NCI-H1417 treated with DMSO at 0.1 percent for 48 hours (cell line): ENCODE measurements at places on chromosomes 1 and 21.

DNA sequence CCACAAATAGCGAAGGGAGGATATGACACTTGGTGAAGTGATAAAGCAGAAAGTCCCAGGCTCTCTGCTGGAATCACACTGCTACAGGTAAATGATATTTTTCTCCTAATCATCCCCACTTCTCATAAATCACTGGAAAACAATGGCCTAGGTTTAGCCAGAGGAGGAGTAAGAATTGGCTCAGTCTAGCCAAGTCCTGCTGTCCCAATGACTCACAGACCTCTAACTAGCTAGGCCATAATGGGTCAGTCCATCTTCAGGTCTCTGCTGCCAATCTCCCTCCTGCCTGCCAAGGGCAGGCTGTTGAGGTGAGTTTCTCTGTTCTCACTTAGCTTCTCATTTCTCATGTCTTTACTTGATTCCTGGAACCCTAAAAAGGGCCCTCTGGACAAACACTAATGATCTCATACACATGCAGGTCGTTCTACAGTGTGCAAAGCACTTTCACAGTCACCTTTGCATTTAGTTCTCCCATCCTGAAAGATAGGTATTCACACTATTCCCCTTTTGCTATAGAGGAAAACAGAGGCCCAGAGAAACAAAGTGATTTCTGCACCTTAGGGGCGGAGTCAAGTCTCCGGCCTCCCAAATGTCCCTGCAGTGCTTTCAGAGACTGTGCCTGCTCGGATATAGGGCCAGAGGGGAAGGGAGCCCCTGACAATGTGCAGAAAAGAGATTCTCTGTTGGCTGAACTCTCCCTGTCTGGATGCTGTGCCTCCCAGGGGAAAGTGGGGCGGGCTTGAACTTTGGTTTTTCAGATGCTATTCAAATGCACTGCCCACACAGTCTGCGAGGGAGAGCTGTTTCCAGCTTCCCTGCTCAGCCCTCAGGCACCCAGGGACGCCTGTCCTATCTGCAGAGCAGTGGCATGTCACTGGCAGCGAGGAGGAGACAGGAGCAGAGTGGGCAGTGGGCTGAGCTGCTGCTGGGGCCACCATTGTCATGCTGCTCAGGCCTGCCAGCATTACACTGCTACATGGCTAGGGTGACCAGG lies 3.9 kb upstream of the CDK18 start:
- no peak for DNase-seq

DNA sequence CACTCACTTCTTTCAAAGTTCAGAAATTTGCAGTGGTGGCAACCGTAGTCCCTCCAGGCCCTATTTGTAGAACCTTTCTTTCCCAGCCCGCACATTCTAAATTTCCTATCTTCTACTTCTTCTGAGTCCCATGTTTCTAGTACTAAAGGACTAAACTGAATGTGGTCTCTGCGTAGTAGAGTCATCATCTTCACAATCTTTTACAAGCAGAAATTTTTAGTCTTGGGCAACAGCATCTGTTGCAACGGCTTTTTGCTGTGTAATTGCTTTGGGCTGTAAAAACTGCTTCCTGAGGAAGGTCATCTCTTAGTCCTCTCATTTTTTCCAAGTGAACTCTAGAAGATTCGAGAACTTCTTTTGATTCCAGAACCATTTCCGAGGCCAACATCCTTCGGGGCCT lies 23.9 kb downstream of the VAV3 start:
- DNase-seq = no peak

- DNase-seq = no peak
Measured at GRCh38 chr1:39671793-39672550, at the start of gene NT5C1A. NT5C1A (minus strand) TSS chr1:39672107; CDS start chr1:39672038, 69 bp downstream.

DNA sequence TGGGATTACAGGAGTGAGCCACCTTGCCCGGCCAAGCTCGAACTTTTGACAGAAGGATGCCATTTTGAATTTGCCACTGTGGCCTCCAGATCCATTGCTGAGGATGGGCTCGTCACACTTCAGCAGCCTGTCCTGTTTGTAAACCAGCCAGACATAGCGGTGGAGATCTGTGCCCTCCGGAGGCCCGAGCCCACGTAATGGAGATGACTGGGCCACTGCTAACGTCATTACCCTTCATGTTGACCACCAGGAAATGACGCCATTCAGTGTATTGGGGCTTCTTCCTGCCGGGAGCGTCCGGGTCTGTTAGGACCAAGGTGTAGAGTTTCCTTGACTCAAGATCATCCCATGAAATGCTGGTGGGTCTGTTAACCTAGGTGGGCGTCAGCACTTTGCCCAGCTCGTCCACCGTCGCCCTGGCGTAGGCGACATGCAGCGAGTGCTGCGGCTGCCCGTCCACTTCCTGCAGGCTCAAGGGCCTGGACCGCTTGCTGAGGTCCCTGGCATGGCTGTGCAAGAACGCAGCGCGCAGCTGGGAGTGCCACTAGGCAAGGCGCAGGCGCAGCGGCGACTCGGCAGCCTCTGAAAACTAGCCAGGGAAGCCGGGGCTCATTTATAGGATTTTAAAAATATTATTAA lies 40.8 kb downstream of the PTPRC start:
- DNase-seq = no peak

DNA sequence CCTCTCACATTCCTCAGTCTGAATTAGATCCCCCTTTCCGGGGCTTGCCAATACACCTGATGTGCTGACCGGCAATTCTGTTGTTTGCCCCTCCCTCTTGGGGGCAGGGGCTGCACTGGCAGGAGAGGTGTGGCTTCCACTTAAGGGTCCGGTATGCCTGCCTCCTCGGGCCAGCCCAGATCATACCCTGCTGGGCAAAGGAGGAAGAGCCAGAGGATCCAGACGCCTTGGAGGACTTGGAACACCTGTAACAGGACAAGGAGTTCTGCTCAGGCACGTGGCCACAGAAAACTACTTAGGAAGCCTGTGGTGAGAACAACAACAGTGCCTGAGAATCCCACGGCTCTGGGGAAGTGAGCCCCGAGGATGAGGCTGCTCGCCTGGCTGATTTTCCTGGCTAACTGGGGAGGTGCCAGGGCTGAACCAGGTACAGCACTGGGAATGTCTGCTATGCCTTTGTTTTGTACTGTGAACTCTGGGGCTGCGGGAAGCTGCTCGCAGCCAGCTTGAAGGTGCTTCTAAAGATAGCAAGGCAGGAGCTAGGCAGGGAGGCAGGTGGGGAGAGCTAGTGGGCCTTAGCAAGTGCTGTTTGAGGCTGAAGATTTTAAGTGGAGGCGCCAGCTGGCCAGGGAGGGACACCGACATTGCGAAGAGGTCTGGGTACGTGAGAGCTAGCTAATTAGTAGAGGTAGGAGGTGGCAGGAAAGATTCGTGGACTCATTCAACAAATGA lies at the start of gene SMPDL3B:
Gene SMPDL3B (plus strand): TSS at position 183 of the 732 bp plus-strand sequence. CDS start 184 bp downstream, at position 367.
- DNase-seq = no peak

DNA sequence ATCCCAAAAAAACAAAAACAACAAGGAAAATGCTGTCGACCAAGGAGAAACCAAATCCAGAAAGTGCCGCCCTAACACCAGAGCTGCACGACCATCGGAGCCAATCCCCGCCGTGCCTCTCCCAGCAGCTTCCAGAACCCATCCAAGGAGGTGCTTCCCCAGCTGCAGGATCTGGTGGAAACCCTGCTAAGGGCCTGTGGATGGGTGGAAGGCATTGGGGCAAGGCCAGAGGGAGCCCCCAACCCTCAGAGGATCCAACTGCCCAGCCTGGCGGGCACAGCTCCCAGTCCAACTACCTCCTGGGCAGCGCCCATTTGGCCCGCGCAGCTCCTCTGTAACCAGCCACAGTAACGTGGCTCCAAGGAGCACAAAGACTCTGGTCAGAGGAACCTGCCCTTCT lies 81.6 kb downstream of the NPHP4 start:
- DNase-seq = no peak

DNA sequence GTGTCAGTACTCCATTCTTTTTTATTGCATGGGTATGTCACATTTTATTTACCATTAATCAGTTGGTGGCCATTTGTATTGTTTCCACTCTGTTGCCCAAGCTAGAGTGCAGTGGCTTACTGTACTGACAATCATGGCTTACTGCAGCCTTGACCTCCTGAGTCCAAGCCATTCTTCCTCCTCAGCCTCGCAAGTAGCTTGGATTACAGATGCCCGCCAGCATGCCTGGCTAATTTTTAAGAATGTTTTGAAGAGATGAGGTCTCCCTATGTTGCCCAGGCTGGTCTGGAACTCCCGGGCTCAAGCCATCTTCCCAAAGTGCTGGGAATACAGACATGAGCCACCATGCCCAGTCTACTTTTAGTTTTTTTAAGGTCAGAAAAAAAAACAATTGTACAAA lies 813 bp upstream of the SFT2D2 start:
- no peak for DNase-seq

DNA sequence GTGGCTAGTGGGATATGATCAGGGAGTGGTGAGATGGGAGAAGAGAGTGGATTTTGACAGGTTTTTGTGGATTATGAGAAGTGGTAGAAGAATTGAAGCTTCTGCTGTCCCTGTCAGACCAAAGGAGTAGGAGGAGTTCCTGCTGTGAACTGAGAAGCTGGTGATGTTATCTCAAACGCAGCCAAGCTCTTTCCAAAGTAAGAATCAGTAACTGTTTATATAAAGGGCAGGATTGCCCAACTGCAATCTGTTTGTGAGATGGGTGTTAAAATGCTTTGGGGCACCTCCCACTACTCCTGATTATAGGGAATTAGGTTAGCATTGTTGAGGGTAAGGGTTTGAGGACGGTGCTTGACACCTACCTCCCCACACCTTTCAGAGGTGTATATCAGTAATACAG lies 60.5 kb upstream of the USP25 start:
- no peak for DNase-seq

- no peak for DNase-seq
Measured at GRCh38 chr1:206050655-206051235, 2.2 kb upstream of the RHEX start.

GRCh38 chr21:33259428-33259827 lies 6.7 kb upstream of the IL10RB start:
- DNase-seq = no peak

DNA sequence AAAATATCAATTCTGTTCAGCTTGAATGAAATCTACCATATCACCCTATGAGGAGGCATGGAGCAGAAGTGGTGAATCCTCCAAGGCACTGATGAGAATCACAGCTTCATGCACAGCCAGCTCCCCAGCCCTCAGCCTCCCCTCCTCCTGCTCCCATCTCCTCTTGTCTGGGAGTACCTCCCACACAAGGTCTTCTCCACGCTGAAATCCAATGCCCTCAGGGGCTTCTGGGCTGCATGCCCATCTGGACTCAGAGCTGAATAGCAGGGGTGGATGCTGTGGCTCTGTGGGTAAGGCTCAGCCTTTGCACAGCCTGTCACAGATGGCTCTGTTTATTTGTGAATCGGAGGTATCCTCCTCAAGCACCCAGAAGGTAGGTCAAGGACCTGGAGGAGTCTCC lies 48.6 kb downstream of the KCNC4 start:
- no peak for DNase-seq

- DNase-seq = no peak
Measured at GRCh38 chr1:33180226-33180910, 1.5 kb downstream of the TRIM62 start.

DNA sequence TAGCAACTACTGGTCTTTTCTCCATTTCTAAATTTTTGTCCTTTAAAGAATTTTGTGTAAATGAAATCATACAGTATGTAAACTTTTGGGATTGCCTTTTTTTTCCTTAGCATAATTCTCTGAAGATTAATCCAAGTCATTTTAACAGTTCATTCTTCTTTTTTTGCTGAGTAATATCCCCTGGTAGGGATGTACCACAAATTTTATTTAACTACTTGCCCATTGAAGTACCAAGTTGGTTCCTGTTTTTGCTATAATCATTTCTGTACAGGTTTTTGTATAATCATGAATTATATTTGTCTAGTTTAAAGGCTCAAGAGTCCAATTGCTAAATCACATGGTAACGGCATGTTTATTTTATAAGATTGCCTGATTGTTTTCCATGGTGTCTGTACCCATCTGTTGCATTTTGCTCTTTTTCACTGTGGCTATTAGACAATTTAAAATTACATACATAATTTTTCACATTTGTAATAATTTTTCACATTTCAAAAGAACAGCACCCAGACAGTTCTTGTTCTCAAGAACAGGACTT lies 891.1 kb downstream of the USP25 start:
- DNase-seq = no peak

- DNase-seq = no peak
Measured at GRCh38 chr1:91092503-91092902, 70.7 kb upstream of the ZNF644 start.

GRCh38 chr1:97603776-97604175 lies 317.1 kb downstream of the DPYD start:
- DNase-seq = no peak

DNA sequence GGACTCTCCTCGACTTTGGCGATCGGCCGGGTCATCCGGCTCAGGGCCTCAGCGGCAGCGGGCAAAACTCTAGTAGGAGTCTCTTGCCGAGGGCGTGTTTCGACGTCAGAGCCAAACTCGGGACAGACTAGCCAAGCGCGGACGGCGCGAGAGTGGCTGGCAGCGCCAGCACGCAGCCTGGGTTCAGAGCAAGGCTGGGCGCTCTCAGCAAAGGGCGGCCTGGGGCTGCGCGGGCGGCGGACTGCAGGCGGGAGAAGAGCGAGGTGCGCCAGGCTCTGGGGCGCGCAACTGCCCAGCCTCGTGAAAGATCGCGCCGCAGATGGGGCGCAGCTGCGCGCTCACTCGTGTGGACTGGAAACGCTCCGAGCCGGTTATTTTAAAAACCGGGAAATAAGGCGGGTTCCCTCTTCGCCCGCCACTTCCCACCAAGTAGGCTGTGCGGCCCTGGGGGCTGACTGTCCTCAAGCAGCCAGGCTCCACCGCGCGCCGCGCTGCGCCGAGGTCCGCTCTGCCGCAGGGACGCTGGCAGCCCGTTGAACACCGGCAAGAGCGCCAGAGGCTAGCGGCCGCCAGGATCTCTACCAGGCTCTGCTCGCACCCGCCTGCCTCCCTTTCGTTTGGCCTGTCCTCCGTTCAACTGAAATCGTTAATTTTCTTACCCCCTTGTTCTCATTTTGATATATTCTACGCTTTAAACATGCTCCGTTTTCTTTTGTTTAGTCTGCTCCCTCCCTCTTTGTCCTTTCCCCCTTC lies 2.4 kb downstream of the ALX3 start:
- no peak for DNase-seq

- no peak for DNase-seq
Measured at GRCh38 chr1:90074970-90075391, 80.1 kb downstream of the ZNF326 start.

DNA sequence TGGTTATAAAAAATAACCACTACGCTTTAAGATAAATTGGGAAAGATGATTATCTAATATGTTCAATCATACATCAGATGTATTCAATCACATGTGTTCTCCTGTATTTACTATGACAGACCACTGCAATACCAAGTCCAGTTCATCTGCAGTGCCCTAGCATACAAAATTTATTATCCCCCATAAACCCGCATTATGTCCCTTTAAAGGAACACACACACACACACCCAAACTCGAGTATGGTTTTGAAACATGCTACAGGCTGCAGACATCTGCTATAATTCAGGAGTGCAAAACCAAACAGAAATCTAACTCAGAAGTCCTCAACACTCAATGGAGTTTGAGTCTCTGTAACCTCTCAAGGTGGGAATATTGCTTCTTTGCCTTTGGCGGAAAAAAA lies 14.9 kb downstream of the ODF2L start:
- no peak for DNase-seq
